ENCODE measurements at places on chromosomes 16 and 17.
A peak's percentile ranks its signal among the peaks of the same experiment; 100 is the strongest.

DNA sequence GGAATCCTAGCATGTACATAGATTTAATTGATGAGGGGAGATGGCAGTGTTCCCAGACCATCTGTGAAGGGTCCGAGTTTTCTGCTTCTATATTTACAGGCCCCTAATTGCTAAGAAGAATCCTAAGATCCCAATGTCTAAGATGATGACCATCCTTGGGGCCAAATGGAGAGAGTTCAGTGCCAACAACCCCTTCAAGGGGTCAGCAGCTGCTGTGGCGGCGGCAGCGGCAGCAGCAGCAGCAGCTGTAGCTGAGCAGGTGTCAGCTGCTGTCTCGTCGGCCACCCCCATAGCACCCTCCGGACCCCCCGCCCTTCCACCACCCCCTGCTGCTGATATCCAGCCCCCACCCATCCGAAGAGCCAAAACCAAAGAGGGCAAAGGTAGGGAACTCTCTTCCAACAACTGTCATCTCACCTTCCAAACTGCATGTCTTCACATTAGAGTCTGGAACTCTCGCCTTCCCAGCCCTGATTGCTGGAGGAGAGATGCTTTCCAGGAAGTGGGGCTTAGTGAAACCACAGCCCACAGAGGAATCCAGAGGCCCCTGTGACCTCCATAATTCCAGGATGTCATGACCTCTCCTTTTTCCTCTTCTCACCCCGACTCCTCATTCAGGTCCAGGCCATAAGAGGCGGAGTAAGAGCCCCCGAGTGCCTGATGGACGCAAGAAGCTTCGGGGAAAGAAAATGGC, 4.7 kb downstream of the CHD3 start:
- no peak for DNase-seq

DNA sequence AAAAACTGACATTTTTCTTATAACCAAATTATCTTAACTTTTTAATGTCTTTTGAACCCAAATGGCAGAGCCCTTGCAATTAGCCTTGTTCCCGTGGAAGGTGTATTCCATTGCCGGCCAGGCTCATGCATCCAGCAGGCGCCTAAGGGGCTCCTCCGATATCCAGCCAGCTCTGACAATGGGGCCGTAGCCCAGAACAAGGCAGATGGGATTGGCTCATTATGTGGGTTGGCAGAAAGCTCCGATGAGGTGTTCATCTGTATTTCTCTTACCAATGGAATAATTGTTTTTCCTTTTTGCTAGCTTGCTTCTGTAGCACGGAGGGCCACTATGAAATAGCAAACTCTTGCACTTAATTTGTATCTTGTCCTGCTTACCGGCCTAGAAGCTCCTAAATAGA, 208.2 kb upstream of the CHMP6 start:
- no peak for DNase-seq

DNA sequence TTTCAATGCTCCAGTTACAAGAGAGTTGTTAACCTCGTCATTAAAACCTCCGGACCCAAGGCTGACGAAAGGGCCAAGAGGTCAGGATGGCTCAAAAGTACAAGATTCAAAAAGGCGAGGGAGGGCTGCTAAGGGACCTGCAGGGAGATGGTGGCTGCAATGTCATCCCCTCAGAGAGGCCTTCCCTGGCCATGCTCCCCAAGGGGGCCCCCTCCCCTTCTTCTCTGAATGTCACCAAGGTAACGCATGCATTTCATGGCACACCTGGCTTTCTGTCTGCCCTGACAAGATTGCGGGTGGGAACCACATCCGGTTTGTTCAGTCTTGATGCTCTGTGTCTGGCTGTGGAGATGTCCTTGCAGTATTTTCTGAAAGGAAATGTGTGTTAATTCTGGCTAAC, 89.9 kb downstream of the C16orf78 start:
- DNase-seq: peak; percentile 71

DNA sequence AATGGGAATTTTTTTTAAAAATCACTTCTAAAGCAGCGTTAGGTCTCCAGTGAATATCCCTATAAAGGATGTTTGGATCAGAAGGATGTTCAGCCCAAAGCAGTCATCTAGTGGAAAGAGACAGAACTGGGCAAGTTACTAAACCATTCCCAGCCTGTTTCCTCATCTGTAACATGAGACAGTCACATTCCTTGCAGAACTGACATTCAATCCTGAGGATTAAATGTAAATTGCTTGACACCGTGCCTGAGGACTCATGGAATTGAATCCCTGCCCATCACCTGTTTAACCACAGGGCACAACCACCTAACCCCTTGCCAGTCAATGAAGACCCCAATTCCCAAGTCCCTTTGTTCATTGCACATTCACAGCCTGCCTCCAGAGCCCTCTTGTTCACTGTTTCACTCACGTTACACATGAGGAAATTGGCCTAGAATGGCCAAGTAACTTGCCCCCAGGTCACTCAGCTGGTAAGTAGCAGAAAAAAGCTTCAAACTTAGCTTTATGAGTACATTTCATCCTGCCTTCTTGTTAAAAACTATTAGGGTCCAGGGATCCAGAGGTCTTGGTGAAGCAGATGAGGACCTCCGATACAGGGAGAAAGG, 1.4 kb downstream of the CMTM2 start:
- no peak for DNase-seq

DNA sequence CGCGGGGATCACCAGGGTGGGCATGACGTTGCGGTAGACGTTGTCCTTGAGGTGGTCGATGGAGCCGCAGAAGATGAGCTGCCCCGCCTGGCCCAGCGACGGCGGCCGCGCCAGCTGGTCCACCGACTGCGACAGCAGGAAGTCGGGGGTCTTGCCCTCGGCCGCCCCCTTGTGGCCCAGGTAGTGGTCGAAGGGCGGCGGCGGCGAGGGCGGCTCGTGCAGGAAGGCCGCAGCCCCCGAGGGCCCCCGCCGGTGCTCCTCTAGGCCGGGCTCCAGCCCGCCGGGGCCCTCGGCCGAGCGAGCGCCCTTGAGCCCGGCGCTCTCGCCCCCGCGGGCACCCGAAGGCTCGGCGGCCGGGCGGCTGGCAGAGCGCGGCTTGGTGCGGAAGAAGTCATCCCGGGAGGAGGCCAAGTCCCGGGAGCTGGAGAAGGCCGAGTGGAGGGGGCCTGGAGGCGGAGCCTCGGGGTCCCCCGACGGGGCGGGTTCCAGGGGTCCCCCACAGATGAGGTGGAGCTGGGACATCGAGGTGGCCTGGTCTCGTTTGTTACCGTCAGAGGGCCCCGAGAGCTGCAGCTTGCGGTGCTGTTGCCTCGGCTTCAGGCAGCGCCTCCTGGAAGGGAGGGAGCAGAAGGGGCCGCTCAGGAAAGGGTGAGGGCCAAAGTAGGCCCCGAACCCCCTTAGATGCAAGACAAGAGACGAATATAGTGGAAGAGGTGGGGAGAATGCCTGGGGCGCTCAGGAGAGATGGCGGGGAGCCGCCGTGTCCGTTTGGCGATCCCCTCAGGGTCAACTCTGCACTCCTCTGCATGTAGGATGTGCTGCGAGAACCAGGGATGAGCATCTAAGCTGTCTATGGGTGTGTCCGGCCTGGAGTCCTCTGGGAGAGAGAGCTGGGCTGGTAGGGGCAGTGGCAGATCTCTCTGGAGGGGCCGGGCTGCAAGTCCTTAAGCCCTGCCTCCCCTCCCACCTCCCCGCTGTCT, 8.8 kb downstream of the FAM171A2 start:
- DNase-seq: peak; percentile 86

DNA sequence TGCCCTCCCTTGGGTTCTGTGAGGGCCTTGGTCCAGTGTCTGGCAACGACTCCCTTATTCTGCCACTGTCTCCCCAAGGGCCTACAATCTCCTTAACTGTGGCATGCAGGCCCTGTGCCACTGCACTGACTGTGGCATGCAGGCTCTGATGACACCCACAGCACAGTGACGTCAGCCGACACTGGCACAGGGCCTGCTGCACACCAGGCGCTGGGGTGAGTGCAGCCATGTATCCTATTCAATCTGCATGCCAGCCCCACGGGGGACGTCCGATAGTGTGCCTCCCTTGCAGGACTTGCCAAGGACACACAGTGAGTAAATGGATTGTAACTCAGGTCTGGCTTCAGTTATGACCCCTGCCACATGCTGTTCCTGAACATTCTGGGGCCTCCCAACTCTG, 39.8 kb upstream of the RASD1 start:
- no peak for DNase-seq

DNA sequence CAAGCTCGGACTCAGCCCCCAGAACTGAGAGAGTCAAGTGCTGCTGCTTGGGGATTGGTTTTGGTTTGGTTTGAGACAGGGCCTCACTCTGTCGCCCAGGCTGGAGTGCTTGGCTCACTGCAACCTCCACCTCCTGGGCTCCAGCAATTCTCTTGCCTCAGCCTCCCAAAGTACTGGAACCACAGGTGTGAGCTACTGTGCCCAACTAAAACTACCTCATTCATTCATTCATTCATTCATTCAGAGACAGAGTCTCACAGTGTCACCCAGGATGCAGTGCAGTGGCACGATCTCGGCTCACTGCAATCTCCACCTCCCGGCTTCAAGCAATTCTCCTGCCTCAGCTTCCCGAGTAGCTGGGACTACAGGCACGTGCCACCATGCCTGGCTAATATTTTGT, 24.7 kb downstream of the UNKL start:
- no peak for DNase-seq

GRCh38 chr16:19898924-19899604, 14.4 kb upstream of the GPRC5B start:
- peak; percentile 61 for DNase-seq

DNA sequence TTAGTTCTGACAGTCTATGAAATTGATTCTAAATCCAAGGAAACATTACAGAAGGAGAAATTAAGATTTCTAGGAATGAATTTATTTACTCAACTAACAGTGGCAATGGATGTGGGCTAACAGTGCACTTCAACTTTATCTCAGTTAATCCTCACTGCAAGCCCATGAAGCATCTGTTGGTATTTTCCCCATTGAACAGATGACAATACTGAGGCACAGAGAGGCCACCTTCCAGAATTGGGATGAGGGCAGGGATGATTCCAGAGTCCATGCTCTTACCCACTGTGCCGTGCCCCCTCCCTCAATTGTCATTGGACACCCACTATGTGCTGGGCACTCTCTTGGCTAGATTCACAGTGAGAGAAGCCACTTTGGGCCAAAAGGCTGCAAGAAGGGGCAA, 89.0 kb downstream of the XYLT1 start:
- DNase-seq: no peak

DNA sequence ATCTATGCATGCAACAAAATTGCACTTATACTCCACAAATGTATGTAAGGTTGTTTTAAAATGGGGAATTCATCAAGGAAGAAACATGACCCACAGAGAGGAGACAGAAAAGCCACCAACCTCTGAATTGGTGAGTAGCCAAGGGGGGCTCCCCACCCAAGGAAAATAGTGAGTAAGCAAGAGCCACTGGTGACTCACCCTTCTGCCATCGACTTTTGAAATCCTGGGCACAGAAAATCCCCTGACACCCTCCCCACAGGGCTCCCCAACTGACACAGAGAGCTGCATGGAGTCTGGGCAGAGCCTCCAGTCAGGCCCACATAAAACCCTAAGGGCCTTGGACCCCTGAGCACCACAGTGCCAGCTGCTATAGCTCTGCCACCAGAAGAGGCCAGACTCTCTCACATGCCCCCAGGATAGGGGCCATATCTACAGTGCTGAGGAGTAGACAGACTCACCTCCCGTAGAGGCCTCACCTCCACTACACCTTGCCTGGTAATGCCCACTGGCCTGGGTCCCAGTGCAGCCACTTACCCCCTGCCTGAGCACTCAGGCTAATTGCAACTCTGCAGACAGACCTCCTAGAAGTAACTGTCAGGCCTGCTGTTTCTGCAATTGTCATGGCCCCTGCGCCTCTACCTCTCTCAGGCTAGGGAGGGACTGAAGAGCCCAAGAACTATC, 244.7 kb upstream of the WSB1 start:
- no peak for DNase-seq

DNA sequence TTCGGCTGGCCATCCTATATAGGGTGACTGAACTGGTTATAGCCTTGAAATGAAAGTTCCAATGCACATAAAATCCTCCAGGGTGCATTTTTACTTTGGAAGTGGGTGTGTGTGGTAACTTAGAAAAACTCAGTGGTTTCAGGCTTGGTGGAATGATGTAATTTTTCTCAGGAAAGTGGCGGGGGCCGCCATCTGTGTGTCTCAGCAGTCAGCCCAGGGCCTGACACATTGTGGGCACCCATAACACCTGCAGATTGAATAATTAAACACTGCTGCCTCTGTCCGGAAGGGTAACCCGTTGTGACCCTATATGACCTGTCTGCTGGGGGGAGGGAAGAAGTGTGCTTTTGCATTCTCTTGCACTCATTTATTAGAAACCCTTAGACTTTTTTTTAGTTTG, 2.2 kb upstream of the PDP2 start:
- DNase-seq: peak; percentile 79

DNA sequence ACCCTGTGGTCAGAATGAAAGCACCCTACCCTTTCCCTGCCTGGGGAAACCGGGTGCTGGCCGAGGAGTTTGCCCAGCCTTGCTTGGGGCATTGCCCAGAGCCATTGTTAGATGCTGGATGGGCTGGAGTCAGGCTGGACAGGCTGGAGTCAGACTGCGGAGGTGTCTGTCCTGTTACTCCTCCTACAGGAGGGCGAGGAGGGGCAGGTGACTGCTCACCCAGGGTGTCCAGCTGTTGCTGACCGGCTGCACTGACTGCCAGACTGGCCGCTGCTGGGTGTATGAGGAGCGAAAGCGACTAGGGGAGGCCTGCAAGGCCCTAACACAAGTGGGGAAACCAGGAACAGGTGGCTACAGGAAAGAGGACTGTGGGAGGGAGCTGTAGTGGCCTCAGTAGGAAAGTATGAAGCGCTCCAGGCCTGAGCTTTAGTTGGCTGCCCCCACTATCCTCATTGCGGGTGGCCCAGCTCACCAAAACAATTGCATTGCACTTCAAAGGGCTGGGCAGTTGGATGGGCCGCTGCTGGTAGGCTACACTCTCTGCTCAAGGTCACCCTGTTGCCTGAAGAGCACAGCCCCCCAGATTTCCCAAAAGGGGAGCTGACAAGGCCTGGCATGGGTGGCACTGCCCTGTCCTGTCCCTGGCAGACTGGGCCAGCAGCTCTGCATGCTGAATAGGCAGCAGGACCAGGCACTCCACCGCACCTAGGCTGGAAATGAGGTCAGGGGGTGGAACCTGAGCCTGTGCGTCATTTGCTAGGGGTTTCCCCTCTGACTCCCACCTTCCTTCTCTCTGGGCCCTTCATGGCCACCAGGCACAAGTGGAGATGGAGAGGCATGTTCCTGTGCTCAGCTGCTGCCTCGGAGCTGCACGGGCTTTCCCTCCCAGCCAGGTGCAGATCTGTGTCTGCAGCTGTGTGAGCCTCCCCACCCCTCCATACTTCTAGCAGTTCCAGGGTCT, 18.4 kb downstream of the LDHD start:
- DNase-seq: peak; percentile 83

GRCh38 chr16:73724503-73724902, 572.1 kb upstream of the PSMD7 start:
- no peak for DNase-seq

DNA sequence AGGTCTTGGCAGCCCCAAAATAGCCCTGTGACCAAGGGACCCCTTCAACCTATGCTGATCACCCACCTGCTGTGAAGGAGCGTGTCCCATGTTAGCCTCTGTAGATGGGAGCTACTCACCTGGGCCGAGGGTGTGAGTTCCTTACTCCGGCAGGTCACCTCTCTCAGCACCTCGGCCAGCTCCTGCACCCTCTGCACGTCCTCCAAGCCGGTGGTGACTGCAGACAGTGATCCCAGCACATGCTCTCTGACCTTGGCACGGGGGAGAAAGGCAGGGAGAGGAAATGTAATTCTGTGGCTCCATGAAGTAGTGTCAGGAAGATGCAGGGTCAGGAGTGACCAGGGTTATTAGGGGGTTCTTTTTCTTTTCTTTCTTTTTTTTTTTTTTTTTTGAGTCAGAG, 67.7 kb upstream of the BCO1 start:
- no peak for DNase-seq

GRCh38 chr17:39225308-39225958, at the start of gene STAC2:
Gene STAC2, minus strand, starts transcription at chr17:39225945. Its CDS starts 443 bp downstream, at chr17:39225502.
- DNase-seq: no peak
